ENCODE measurements at places on chromosomes 13 and 19.

GRCh38 chr13:94344126-94344818, 135.2 kb downstream of the DCT start:
- DNase-seq, result no peak

- DNase-seq, result no peak
These were observed 10.6 kb downstream of the CALM3 start for GRCh38 chr19:46611776-46612175.

- DNase-seq, result no peak
These were observed 35.7 kb downstream of the UFM1 start for GRCh38 chr13:38385153-38385891.

DNA sequence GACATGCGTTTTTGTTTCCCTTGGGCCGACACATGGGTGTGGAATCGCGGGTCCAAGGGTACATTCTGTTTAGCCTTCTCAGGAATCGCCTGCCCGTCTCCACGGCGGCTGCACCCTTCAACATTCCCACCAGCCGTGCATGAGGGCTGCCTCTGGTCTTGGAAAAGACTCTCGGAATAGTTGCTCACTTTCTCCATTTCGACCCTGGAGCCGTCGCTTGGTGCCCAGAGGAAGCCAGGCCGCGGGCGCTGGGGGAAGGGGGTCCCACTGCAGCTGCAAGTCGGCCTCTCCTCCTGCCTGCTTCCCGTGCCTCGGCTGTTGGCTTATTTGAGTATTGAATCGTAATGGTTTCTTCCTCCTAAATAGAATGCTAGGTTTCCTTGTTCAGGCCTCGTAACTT, 51.5 kb downstream of the KDM4B start:
- no peak for DNase-seq

DNA sequence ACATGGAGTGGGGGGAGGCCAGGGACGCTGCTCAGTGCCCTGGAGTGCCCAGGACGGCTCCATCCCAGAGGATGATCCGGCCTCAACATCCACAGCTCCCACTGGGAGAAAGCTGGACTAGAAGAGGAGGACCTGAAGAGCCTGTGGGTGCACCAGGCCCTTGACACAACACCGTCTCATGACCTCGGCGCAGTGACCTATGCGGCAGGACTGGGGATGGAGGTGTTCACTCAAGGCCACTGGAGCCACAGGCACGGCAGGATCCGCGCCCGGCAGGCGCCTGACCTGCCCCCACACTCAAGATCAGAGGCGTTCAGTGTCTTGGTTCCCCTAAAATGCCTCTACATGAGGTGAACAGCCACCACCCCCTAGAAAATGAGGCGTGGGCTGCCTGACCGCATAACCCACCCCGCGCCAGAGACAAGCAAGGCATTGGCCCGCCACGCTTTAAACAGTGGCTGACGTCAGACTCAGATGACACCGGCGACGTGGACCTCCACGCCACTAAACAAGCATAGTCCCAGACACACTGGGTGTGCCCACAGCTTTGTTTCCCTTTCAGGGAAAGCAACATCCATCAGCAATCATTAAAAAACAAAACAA, 8.0 kb downstream of the SGTA start:
- DNase-seq, result no peak

- DNase-seq, result no peak
These were observed 160.2 kb downstream of the SLC7A1 start for GRCh38 chr13:29435125-29435911.

DNA sequence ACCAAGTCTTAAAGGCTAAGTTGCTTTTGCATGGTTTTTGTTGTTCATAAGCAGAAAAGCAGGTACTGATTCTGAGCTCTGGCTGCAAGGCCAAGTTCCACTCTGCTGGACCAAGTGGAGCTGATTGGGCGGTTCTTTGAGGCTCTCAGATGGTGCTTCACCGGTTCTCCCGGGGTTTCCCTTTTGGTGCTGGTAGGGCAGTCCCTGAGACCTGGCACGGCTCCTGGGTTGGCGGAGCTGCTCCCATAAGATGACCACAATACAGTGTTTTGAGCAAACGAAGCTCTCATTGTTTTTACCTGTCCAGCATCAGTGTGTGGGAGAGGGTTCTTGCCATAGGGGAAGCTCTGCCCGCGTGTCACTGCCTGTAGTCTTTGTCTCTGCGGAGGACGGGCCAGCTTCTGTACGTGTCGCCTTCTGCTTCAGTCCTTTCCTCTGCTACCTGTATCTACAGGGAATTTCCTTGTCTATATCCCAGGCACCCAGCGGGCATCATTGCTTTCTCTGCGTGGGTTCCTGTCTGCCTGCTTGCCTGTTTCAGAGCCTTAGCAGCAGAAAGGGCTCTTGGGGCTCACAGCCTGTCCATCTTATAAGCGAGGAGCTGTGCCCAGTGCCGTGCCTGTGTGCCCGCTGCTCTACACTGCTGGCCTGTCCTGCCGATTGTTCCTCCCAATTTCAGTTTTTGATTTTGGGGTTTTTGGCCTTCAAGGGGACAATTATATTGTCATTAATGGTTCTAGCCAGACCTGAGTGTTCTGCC, 2.3 kb downstream of the U2AF2 start:
- DNase-seq, result no peak

GRCh38 chr13:97313551-97314260, 91.6 kb downstream of the MBNL2 start:
- no peak for DNase-seq

GRCh38 chr19:8665468-8666213, 33.0 kb downstream of the ACTL9 start:
- no peak for DNase-seq

DNA sequence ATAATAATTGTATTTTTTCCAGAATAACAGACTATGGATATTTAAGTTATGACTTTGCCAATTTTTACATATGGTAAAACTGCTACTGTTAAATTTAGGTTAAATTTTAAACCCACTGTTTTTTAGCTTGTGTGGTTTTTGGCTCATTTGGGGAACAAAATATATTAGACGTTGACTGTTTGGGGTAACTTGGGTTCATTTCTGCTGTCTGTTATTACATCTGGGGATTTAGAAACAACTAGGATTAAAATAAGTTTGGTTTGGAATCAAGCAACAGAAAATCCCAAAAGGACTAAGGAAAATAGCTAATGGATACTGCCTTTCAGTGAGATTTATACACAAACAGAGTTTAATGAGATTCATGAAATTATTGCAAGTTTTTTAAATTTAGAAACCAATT, 92.9 kb downstream of the ZNF100 start:
- DNase-seq, result no peak

GRCh38 chr19:40530091-40530901, 46.4 kb upstream of the SHKBP1 start:
- no peak for DNase-seq

DNA sequence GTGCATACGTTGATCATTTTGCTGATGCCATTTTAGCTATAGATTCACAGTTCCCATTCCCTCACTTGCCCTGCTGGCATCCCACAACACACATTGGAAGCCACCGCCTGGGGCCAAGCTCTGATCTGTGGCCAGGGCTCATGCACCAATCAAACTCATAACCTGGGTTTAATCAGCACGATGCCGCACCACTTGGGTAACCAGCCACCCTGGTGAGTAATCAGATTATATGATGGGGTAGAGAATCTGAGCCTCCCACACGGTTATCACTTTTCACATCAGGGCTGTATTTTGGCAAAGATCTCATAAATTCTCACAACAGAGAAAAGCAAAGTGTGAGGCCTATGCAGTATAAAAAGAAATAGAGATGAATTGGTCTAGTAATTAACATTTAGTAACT, 66.0 kb upstream of the TNFRSF19 start:
- no peak for DNase-seq

DNA sequence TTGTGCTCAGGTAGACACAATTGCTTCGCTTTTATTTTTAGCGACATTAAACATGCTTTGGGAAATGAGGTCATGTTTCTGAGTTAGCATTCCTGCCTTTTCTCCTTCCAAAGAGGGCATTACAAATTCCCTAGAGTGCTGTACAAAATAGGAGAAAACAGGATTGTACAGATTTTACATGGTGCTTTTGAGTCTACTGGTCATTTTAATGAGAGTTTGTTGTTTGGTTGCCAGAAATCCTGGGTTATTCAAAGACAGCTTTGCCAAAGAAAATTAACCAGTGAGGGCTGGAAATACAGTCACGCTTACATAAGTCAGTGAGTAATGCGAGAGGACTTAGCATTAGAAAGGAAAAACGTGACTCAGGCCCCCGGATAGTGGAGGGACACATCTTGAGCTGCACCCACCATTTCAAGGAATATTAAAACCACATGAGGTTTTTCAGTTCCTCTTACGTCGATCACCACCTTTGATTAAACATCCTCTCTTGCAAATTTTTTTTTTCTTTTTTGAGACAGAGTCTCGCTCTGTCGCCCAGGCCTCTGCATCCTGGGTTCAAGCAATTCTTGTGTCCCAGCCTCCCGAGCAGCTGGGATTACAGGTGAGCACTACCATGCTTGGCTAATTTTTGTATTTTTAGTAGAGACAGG, 55.4 kb downstream of the SACS start:
- DNase-seq, result no peak

DNA sequence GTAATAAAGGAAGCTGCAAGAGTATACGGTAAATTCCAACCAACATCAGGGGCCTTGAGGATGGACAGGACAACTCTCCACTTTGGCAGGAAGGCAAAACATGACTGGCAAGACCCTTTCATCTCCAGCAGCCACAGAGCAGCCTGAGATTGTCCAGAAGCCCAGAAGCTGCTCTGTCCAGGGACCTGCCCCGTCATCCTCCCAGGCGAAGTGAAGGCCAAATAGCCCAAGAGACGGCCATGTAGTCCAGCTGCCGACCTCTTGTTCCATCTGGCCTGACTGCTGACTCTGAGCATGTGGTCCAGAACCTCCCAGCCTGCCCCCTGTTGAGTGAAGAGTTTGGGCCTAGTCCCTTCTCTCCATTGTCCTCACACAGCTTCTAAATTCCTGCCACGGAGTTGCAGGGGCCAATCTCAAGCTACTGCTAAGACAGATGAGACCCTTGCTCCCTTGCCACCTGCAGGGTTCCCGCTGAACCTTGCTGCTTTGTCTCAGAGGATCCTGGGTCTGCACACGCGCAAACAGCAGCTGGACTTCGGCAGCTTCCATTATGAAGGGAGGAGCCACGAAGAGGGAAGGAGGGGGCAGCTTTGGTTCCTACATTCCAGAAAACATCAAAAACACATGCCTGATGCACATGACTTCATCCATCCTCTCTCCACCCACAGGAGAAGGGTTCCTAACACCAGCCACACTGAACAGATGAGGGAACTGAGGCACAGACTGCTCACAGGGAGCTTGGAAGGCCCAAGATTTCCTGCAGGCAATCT, 196.9 kb downstream of the KATNAL1 start:
- no peak for DNase-seq

All from esophagus squamous epithelium (tissue), 5 donors.